ENCODE measurements at places on chromosomes 11 and 22.

DNA sequence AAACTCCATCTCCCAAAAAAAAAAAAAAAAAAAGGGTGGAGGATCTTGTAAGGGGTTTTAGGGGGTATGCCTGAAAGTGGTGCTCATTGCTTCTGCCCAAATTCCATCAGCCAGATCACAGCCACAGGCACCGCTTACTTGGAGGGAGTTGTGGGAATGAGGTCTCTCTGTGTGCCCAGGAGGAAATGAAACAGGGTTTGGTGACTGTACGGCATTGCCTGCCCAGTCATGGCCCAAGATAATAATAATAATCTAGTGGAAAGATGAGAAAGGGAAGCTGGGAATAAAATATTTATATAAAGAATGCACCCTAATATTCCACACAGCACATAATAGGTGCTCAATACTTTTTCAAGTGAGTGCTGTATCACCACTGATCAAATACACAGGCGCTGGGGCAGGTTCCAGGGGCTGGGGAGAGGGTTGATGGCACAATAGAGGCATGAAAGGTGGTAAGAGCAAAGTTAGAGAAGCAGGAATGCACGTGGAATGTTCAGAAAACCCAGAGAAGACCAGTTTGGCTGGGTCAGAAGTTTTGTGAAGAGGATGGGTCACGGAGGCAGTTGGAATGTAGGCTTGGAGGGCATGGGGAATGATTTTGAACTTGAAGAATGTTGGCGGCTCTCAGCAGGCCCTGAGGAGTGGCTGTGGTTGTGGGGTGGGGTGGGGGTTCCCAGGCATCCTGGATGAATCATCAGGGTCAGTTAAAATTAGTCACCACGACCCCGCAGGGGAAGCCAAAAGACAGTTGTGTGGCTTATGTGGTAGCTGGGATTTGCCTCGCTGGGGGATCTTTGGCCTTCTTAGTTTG, 12.5 kb upstream of the MB start:
- peak; percentile 40 for DNase-seq

DNA sequence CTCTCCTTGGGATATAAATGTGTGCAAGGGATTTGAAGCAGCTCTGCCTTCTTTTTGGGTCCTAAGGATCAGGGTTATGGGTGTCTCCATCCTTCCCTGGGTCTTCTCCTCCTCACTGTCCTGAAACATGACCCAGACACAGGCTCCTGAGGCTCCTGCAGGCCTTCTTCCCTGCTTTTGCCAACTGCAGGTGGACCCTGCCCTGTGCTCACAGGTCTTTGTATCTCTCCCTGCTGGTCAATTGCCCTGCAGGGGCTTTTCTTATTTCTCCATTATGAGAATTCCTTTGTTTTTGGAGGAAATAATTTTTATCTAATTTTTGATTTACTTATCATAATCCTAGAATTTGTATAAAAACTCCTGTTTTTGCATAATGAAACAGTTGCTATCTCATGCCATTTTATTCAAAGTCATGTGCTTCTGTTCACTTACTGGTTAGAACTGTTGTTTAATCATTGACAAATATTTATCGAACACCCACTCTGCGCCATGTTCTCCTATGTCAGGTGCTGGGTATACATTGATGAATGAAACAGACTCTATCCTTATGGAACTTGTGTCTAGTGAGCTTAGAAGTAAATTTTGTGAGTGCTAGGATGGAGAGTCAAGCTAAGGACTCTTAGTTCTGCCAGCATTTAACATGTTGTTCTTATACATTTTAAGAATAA, 89.7 kb upstream of the TOP3B start:
- no peak for DNase-seq

- no peak for DNase-seq
Measured at GRCh38 chr11:68137833-68138232, 16.6 kb upstream of the CHKA start.

DNA sequence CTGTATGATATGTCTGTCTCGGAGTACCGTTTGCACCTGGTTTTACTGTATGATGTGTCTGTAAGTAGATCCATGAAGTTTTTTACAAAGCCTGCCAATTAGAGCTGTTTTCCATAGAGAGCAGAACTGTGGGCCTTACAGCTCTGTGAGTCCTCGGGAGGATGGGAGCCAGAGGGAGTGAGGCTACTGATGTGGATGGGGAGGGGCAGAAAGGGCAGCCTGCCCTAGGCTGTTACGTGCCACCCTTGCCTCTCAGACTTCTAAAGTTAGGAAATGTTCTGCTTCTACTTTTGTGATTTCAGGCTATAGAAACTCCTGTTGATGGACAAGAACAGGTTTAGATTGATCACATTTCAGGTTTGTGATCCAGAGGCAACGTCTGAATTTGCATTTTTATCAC, 105.2 kb downstream of the PPP6R3 start:
- no peak for DNase-seq

GRCh38 chr22:32066820-32067219, 23.8 kb downstream of the SLC5A1 start:
- DNase-seq, result no peak

- DNase-seq, result no peak
Measured at GRCh38 chr11:877565-877964, 33.0 kb downstream of the CHID1 start.

DNA sequence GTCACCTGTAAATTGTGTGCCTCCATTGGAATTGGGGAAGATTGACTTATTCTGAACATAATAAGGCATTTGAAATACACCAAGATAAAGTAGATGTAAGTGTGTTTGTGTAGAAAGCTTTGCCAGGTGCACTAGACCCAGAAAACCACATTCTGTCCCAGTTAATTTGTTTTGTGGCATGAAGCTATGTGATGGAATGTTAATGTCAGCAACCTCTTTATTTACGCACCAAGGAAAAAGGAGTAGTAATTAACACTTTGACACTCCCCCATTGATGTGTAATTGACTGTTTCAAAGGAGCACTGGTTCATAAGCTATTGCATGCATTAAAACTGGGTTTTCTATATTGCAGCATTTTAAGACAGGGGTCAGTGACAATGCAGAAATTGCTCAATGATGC, 14.3 kb downstream of the EIF3M start:
- DNase-seq, result no peak

GRCh38 chr22:37190262-37190780, 2.3 kb upstream of the C1QTNF6 start:
- DNase-seq, result no peak

GRCh38 chr22:32628628-32629572, 154.3 kb downstream of the FBXO7 start:
- no peak for DNase-seq

GRCh38 chr11:23947883-23948282, 549.0 kb upstream of the LUZP2 start:
- DNase-seq, result no peak

DNA sequence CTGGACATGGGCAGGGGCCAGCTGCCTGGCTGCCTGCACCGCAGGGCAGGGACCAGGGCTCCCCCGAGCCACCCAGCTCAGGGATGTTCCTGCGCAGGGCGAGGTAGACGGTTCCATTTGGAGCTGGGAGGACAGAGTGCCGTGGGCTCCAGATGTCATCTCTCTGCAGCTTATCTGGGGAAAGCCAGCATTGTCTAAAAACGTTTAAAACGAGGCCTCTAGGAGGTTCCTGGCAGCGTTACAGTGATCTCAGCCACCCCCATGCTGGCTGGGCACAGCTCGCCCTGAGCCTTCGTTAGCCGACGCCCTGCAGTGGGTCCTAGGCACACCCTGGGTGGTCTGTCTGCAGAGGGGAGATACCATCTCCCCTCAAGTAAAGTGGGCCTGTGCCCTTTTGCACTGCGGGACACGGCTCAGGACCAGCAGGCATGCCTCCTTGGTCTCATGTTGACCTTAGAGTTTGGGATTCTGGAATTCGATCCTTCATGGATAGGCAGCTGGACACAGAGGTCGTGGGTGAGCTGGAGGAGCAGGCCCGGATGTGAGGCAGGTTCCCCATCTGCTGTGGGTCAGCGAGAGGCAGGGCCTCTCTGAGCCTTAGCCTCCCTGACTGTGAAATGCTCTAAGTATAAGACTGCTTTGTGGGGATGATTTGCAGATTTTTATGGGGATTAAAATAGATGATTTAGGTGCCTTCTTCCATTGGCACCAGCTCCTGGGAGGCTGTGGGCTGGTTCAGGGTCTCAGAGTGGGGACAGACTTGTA, 14.1 kb downstream of the SYNGR1 start:
- DNase-seq, result no peak

- DNase-seq, result no peak
Measured at GRCh38 chr11:123018702-123019101, 37.1 kb upstream of the BSX start.

- DNase-seq, result no peak
Measured at GRCh38 chr11:95092549-95093324, 3.1 kb downstream of the ENDOD1 start.

DNA sequence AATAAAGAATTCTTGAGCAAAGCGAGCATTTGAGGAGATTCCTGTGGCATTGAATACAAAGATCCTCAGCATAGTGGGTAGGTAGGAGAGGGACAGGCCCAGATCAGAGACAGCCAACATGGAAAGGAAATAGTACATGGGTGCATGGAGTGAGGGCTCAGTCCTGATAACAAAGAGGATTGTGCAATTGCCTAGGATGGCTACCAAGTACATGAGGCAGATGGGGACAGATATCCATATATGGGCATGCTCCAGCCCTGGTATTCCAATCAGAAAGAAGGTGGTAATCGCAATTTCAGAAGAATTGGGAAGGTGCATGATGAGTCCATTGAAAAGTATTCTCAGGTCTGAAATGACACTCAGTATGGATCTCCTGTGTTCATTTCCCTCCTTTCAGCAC, 8.6 kb downstream of the OR51T1 start:
- no peak for DNase-seq

- DNase-seq, result no peak
Measured at GRCh38 chr11:72766152-72766902, 14.1 kb upstream of the ARAP1 start.

DNA sequence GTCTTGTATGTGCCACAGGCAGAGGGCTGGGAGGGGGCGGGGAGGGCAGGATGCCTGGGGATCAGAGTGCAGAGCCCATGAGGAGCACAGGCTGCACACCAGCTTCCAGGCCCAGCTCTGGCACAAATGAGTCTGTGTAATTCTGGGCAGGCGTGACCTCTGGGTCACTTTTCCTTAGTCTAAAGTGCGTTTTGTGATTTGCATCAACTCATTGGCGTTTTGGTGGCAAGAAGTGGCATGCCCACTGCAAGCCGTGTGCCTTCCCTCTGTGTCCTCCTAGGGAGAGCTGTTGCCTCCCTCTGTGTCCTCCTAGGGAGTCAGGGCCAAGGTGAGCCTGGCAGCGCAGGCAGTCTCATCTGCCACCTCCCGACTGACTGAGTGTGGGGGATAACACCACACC, 17.2 kb downstream of the CHADL start:
- DNase-seq, result no peak

DNA sequence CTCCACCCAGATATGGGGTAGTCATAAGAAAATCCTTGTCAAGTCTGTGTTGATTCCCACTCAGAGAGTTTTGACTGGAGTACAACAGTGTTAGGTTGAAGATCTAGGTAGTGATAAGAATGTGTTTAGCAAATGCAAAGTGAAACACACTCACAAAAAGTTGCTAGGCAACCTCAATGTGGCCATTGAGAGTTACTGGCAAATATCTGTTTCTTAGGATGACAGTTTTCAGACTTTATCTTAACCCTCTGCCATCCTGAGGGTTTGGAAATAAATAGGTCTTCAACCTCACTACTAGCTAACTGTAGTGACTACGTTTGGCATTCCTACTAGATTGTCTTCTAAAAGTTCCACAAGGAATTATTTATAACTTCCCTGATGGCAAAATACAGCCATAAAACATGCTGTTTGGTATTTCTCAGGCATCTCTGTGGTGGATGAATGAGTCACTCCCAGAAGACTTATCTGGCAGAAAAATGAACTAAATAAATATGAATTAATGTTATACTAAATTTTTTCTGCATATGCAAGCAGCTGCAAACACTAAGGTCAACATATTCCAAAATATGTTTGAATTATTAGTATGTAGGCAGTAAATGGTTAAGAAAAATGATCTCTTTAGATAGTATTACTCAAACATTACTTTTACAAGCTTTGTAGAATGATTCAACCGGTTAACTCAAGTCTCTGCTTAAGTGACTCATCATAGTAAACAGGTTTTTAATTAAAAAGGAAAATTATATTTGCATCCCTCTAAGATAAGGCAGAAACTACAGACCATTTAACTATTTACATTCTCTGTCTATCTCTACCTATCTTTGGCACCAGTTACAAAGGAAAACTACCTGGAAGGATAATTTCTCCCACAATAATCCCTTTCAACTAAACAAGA, 17.1 kb upstream of the SYTL2 start:
- no peak for DNase-seq

GRCh38 chr11:12949453-12949852, 59.7 kb upstream of the RASSF10 start:
- DNase-seq, result no peak

- DNase-seq, result no peak
Measured at GRCh38 chr11:16883174-16883573, 131.0 kb downstream of the PLEKHA7 start.

- no peak for DNase-seq
Measured at GRCh38 chr22:29840498-29840897, 2.4 kb upstream of the ASCC2 start.

GRCh38 chr11:114226356-114226755, 69.8 kb upstream of the NNMT start:
- no peak for DNase-seq

DNA sequence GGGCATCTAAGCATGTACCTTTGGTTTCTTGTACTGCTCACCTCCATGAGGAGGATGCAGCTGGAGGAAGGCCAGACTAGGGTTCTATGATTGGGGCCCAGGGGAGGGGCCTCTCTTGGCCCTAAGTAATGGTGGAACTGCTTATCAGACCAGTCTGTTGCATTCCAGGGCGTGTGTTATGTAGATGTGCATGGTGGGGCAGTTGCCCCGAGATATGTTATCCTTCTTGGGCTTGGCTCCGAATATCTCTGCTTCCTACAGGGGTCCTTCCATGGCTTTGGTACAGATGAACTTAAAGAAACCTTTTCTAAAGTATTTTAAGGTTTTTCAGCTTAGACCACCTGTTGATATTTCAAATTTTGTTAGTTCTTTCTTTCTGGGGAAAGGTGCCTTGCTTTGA, 126.0 kb downstream of the SWAP70 start:
- DNase-seq, result no peak

DNA sequence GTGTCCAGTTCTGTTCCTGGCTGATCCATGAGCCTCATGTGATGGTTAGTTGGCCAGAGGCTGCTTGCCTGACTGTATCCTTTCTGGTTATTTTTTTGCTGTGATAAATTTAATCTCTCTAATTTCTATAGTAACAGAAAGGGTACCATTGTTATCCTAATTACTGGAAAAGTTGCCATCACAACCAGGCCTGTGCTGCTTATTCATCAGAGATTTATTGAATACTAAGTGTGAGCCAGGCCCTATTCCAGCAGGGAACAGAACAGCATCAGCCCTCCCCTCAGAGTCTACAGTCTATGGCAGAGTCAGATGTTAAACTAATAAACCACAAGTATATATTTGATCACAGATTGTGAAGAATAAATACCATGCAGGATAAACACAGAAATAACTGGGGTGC, 86.8 kb downstream of the DEPDC5 start:
- DNase-seq, result no peak

GRCh38 chr22:37207981-37208380, 4.3 kb downstream of the SSTR3 start:
- no peak for DNase-seq

- no peak for DNase-seq
Measured at GRCh38 chr11:93783765-93784144, 327 bp upstream of the MED17 start.

GRCh38 chr11:103649401-103649895, 387.0 kb upstream of the DDI1 start:
- DNase-seq, result no peak
